ENCODE measurements at places on chromosomes 16 and 17. TPM values are rescaled to one million over a fixed set of nuclear protein-coding genes. Genes with fewer than 3 reads are reported as not detected.
A peak's percentile ranks its signal among the peaks of the same experiment; 100 is the strongest.

Gene SMPD3
- not detected for total RNA-seq

Gene C16orf86
- total RNA-seq: 7.2 TPM

Gene OTOA
- not detected for total RNA-seq

Gene ZG16
- total RNA-seq: not detected

Gene FBRS
- total RNA-seq: 22.0 TPM

Gene GPRC5C
- total RNA-seq: 120 TPM

Gene MYH2
- 876 TPM for total RNA-seq

GRCh38 chr17:74780443-74781238 lies 4.5 kb upstream of the NAT9 start:
- no peak for DNase-seq

DNA sequence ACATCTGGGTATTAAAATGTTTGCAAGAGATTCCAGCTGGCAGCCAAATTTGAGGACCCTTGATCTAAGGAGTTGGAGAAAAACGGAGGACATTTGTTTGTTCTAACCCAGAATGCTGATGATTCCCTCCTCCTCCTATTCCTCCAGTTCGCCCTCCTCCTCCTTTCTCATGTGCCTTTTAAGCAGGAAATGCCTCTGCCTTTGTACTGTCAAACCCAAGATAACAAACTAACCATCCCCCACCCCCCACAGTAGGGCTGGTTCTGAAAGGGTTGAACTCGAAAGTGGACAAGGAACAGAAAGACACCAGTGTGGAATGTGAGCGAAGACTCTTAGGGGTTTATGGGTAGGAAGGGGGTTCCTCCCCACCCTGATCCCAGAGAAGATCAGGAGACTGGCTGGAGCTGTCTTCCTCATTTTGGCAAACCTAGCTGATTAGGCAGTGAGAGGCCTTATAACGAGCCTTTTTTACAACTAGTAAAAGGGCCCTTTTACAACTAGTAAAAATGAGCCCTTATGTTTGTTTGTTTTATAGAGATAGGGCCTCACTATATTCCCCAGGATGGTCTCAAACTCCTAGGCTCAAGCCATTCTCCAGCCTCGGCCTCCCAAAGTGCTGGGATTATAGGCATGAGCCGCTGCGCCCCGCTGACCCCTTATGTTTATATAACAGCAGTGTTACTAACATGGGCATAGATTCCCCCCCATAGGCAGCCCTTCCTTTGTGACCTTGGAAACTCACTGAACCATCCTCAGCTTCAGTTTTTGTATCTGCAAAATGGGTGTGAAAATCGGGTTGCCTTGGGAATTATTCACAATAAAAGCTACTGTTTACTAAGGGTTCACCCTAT lies 975 bp downstream of the CHD9 start:
- no peak for DNase-seq

DNA sequence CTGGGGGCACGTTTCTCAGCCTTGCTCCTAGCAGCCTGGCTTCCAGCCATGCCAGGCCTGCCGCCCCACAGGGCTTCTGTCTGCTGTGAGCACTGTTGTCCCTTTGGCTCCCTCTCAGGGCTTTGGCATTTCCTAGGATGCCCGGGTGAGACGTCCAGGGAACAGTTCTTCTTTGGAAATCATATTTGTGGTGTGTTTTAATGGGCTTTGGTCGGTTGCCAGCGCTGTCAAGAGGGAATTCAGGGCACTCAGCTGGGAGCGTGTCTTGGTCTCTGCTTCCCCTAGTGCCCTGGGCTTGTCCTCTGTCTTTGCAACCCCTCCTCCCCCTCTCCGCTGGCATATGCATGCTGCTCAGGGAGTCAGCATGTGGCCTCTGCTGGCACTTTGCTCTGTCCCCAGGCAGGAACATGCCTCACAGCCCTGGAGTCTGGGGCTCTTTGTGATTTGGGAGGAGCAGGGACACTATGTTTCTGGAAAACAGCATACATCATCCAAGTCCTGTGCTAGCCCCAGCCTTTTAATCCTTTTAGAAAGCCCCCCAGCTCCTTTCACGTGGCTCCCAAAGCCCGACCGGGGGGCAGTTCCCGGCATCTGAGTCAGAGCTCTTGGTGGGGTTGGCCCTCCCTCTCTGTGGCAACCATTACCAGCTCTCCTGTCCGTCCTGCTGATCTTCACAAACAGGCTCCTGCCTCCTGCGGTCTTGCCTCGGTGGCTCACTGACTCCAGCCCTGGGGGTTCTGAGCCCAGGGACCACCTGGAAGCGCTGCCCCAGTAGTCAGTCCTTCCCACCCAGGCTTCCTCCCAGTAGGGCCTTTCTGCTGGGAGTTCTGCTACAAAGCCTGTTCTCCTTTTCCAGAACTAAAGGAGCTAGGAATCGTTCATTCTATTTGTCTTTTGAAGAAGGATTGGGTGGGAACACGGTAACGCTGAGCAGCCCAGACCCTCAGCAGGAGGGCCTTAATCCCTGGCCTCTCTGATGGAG lies 26.7 kb downstream of the SAP30BP start:
- DNase-seq: peak; percentile 93

- no peak for DNase-seq
Observed at GRCh38 chr17:20189302-20189701, 180.1 kb downstream of the SPECC1 start.

GRCh38 chr17:79617740-79618382 lies 7.0 kb upstream of the RBFOX3 start:
- DNase-seq: no peak

- DNase-seq: no peak
Observed at GRCh38 chr16:17371299-17371698, 99.5 kb downstream of the XYLT1 start.

DNA sequence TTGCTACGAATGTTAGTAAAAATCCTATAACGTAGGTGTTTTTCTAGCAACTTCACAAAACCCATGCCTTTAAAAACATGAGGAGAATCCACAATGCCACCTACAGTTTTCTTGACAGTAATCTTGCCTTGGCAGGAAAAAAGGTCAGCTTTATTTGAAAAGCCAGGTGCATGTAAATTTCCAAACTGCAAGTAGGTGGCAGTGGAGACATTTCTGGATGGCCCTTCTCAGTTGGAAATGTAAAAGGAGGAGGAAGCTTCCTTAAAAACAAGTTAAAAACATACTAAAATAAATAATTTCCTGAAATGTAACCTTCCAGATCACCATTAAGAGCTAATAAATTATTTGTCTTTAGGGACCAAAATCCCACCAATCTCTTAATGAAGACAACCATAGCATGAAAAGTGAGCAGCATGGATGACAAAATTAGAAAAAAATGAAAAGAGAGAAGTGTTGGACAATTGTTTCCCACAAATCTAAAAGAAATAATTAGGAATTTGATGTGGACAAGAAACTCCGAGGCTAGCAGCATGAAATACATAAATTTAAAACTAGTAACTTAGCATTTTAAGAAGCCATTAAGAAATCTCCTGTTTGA lies 152.2 kb downstream of the SNX11 start:
- no peak for DNase-seq

DNA sequence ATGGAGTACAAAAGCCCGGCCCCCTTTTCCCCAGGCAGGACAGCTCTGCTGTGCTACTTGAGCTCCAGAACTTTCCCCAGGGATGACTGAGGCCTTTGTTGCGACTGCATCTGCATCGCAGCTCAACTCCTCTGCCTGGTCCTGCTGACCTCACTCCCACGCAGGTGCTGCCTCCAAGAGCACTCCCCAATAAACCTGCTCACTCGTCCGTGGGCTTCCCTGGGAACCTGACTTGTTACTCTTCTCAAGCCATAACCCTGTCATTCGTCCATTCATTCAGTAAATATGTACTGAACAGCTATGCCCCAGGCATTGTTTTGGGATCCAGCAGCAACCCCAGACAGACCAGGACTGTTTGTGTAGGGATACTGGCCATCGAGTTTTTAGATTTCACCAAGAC lies 11.6 kb upstream of the RMI2 start:
- no peak for DNase-seq

- DNase-seq: peak; percentile 23
Observed at GRCh38 chr16:85898521-85899442, at the start of gene IRF8. IRF8 (plus strand) TSS chr16:85899162; CDS start chr16:85903016, 3,854 bp downstream.
